ENCODE measurements at places on chromosomes 16 and 17.

DNA sequence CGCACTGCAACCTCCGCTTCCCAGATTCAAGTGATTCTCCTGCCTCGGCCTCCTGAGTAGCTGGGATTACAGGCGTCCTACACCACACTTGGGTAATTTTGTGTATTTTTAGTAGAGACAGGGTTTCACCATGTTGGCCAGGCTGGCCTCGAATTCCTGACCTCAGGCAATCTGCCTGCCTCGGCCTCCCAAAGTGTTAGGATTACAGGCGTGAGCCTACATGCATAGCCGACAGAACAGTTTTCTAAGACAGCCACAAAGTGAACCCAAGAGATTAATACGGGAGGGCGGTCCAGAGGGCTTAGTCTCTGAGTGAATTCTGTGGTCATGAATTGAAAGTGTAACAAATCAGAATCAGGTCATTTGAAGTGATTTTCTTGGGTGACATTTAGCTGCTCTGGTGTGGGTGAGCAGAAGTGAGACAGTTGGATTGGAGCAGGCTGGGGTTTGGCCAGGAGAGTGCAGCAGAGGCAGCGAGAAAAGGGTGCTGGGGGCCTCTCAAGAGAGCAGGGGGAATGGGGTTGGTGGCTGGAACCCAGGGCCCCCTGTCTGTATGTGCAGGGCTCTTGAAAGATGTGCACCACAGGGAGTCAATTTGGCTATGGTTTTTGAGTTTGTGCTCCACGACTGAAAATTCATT lies 231.4 kb upstream of the WSCD1 start:
- no peak for DNase-seq

DNA sequence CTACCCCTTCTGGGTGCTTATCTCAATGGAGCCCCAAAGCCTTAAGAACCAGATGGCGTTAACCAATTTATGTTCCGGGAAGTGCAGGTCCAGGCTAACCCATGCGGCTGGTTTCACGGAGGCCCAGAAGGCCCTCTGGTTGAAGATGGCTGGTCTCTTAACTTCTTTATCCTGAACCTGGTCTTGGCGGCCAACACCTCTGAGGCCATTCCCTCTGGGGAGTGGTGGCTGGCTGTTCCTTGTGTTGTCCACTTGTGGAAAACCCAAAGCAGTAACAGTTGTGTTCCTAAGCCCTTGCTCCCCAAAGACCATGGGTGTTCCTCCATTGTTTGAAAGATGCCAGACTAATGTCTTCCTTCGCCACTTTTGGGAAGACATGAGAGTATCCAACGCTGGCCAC lies 1.5 kb downstream of the CDYL2 start:
- DNase-seq = no peak

DNA sequence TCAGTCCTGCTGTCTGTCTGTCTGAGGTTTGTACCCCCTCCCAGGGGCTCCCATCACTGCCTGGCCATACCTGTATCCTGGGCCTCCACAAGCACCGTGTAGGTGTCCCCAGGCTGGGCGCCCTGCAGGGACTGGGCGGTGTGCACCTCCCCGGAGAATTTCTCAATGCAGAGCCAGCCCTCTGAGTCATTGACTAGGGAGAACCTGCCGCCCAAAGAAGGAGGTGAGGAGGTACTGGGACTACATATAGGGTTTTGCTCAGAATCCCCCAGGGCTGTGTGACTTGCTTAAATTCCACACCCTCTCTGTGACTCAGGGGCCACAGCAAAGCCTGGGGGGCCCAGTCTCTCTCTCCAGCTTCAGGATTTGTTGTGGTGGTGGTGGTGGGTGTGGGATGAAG lies 7.6 kb downstream of the CDH16 start:
- DNase-seq = no peak

- no peak for DNase-seq
Observed at GRCh38 chr17:6555331-6556120, 829 bp downstream of the PITPNM3 start.

DNA sequence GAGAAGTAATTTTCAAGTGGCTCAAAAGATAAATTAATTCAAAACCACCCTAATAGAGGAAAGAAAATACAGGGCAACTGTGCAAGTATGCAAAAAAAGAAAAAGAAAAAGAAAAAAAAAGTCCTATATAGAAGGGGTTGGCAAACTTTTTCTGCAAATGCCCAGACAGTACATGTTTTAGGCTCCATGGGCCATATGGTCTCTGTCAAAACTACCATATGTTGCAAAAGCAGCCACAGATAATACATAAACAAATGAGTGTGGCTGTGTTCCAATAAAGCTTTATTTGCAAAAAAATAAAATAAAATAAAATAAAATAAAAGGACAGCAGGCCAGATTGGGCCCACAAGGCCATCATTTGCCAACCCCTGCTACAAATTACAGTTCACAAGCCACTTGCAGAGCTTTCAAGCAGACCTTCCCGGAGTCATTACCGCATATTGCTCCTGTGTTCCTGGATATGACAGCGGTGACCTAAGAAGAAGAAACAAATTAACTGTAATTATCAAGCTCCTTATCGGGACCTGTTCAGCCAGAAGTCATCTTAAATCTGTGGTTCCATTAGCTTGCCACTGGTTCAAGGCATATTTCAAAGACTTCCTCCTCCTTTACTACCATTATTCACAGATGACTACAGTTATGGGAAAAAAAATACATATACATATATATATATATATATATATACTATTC lies 15.9 kb downstream of the ZC3H7A start:
- no peak for DNase-seq

DNA sequence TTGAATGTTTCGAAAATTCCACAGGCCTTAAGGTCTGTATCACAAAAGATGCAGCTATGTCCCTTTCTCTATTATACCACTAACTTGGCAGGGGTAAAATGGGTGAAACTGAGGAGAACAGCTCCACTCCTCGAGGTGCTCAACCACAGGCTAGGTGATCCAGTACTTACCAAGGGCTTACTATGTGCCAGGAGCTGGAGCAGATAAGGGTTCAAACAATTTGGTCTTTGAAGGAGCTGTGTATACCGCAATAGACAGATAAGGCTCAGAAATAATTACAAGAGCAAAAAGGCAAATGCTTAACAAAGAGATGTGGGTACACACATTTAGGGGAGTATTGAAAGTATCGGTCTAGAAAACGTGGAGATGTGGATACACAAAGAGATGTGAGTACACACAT lies 1.5 kb downstream of the XPO6 start:
- no peak for DNase-seq

DNA sequence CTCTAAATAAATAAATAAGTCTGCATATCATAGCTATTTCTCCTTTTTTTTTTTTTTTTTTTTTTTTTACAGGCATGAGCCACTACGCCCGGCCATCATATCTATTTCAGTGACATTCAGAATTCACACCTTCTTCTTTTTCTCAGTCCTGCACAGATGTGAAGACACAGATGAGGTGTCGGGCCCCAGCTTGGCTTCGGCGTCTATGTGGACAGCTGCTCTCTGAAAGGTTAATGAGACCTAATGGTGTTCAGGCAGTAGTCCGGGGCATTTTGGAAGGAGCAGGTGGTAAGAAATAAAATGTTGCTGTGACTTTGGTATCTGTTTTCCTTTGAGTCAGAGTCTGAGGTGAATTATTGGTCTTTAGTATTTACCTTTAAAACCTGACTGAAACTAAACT lies 23.6 kb downstream of the TANGO6 start:
- no peak for DNase-seq

DNA sequence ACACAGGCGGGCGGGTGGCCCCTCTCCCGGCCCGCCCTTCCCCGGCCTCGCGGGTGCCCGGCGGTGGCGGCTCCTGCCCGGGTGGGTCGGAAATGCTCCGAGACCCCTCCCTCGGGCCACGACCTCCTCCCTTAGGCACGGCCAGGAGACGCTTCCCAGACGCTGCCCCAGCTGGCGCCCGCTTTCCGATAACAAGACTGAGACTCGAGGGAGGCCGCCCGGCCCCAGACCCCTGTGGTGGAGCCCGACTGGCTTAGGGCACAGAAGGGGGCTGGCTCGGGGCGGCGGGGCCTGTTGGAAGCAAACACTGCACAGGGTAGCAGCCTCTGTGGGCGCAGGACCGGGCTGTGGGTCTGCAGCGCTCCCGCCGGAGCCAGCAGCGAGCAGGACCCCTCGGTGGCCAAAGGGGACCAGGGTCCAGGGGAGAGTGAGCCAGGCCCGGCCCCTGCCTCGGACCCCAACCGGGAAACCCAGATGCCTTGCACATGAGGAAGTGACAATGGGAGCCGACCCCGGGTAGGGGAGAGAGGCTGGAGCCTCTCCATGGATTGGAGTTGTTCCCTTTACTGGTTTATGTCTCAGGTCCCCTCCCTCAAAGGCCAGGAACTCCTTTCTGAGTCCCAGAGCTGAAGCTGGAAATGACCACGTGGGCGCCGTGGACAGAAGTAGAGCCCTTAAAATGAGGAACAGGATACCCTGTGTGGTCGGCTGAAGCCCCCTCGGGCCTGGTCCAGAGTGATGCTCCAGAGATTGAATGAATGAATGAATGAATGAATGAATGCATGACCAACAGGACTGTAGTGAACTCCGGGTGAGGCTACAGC lies 19.8 kb upstream of the ADCY7 start:
- no peak for DNase-seq

DNA sequence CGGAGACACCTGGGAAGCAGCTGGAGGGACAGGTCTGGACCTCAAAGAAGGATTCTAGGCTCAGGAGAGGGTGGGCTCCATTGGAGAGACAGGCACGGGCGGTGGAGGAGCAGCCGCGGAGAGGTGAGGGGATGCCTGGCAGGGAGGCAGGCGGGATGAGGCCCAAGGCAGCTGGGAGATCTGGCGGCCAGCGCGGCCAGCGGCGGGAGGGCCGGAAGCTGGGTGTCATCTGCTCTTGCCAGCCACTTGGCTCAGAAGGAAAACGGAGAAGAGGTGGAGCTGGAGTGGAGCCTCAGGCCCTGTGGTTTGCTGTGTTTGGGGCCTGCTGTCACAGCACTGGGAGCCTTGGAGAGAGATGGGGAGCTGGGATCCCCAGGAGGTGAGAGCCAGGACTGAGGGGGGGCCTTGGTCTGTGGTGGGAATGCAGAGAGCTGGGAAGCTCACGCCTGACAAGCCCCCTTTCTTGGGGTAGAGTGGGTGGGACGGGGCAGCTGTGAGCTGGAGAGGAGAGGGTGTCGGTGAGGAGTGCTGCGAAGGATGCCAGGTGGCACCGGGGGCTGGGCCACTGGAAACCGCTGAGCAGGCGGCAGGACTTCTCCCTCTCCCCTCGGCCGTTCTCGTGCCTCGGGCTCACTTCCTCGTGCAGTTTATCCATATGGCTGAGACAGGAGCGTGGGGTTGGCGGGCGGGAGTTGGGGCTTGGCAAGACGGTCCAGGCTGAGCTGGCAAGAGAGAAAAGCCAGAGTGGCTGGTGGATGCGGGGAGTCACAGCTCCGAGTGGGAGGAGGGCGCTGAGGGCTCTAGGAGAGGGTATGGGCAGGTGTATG lies 8.0 kb downstream of the TBC1D24 start:
- DNase-seq = no peak

DNA sequence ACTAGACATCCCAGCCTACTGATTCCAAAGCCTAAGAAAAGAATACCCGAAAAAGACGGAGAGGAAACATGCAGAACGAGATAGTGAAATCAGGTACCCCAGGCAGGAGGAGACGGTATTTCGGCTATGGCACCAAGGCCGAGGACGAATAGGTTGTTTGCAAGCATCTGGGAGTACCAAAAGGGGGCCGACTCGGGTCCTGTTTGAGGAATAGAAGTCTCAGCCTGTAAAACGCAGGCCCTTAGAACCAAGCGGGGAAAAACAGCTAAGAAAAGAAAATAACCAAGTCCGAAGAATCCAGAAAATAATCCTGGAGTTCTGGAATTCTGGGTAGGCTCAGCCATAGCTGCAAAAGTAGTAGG lies 537 bp downstream of the SLC35B1 start:
- DNase-seq = no peak

DNA sequence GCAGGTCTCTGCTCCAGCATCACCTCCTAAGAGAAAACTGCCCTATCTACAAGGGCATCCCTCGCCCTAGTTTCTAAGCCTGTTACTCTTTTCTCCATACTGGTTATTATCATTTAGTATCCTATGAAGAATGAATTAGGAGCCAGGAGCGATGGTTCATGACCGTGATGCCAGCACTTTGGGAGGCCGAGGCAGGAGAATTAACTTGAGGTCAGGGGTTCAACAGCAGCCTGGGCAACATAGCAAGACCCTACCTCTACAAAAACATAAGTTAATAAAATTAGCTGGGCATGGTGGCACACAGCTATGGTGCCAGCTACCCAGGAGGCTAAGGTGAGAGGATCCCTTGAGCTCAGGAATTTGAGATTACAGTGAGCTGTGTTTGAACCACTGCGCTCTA lies 7.2 kb downstream of the EARS2 start:
- DNase-seq = no peak

GRCh38 chr16:1493746-1494094 lies 560 bp downstream of the TELO2 start:
- DNase-seq = no peak

DNA sequence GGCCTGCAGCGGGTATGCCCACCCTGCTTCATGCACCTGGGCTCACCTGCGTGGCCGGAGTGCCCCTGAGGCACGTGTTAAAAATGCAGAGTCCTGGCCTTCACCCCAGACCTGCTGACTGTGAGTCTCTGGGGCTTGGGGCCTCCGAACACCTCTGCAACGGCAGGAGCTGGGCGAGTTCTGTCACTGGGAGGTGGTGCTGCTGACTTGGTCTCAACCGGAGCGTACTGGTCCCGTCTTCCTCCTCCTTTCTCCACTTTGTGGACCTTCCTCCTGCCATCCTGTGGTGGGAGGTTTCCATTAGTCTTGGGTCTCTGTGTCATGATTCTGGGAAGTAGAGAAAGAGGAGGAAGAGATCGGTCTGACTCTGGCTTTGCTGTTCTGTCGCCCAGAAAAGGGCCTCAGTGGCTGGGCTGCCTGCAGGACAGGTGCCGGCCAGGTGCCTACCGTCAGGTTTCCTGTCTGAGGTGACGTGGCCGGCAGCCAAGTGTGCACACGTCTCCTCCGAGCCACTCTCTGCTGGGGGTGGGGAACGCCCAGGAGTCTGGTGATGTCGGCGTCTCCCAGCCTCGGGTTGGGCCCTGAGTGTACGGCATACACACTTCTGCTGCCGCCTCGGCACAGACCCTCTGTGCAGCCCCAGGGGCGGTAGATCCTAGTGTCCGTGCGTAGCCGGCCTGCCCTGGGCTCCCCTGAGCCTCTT lies 6.9 kb downstream of the TSC2 start:
- DNase-seq = no peak

DNA sequence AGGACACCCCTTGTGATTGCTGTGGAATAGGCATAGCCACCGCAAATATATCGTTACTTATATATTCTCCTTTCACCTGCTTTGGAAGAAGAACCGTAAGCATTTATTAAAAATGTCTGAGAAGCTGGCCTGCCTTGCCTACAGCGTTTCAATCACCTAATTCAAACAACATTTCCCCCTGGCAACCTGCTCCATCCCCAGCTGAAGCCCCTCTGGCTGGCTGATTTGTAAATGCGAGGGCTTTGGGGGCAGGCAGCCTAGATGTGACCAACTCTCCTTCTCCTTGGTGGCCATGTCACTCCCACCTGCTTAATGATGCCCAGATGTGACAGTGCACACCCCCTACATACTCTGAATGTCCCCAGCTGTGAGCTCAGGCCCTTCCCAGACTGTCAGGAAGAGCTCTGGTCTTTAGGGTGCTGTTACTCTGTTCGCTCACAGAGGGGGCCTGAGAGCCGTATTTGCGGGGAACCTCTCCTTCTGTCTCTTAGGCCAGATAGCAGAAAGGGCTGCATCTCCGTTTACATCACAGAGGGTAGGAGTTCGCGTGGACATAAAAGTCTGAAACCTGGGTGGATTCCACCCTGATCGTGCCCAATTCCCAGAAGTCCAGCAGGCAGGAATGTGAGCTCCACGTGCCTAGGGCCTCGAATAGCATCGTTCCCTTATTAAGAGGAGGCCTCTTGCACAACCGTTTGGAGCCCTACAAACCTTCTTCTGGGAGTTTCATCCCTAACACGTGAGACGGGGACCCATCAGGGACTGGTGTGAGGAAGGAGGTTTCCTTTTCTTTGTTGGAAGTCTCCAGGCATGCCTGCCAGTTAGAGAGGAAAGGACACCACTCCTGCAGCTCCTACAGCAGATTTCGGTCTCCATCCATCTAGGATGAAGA lies 2.4 kb upstream of the SDK2 start:
- DNase-seq = no peak

Measured in central memory CD8-positive, alpha-beta T cell (primary cell).